ENCODE measurements at places on chromosomes 1 and 21. TPM values are rescaled to one million over a fixed set of nuclear protein-coding genes. Genes with fewer than 3 reads are reported as not detected.

DNA sequence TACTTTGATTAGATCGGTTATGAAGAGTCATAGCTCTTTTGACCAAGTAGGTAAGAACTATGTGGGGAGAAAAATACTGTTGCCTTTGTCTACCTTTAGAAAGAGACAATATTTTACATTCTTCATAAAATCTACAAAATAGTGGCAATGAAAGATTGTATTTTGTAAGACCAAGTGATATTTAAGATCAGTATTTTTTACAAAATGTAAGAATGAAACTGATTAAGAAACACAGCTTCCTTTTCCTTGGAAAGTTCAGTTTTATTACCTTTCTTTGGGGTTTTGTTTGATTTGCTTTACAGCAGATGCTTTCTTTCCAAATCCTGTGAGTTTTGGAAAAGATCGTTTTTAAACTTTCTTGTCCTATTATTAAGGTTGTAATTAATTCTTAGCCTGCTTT, 69.8 kb downstream of the SLC35A3 start:
- DNase-seq, result no peak

GRCh38 chr1:70961374-70961975, 86.1 kb downstream of the PTGER3 start:
- no peak for DNase-seq

DNA sequence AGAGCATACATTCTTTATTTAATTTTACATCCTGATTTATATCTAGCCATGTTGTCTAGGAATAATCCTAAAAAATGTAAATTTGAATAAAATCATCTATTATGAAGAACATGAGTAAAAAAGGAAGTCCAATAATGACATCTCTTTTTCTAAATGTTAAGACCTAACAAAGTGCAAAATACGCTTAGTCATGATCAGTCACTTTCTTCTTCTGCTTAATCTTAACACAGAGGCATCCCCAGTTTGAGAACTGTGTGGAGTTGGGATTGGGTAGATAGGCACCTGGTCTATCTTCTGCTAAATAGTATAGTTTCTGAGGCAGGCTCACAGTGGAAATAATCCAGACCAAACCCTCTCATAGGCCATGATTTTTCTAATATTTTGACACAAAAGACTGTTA, 311.7 kb upstream of the LRRC7 start:
- no peak for DNase-seq

- no peak for DNase-seq
Measured at GRCh38 chr1:210917560-210918169, 216.3 kb downstream of the KCNH1 start.

GRCh38 chr1:25100151-25100833, 132.0 kb downstream of the SYF2 start:
- no peak for DNase-seq

GRCh38 chr1:245054105-245054504, 100.7 kb upstream of the KIF26B start:
- DNase-seq, result no peak

DNA sequence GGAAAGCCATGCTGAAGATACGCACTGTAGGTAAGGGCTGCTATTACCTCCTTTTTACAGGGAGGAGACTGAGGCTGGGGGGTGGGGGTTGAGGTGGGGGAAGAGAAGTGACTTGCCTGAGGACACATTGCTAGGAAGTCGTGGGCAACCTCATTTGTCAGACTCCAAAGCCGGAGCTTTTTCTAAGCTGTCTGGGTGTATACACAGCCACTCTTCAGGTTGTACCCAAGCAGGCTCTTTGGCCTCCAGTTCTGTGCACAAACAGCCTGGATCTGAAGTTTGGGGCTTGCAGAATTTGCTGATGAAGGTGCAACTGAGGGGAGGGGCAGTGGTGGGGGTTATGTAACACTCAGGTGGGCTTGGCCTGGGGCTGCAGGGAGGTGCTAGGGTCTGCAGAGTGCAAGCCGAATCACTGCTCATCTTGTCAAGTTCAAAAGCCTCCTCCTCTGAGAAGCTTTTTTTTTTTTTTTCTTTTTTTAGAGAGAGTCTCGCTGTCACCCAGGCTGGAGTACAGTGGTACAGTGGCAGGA, 16.9 kb downstream of the TINAGL1 start:
- no peak for DNase-seq

The CD52 gene
- total RNA-seq, result not detected

The DENND2D gene
- not detected for total RNA-seq

DNA sequence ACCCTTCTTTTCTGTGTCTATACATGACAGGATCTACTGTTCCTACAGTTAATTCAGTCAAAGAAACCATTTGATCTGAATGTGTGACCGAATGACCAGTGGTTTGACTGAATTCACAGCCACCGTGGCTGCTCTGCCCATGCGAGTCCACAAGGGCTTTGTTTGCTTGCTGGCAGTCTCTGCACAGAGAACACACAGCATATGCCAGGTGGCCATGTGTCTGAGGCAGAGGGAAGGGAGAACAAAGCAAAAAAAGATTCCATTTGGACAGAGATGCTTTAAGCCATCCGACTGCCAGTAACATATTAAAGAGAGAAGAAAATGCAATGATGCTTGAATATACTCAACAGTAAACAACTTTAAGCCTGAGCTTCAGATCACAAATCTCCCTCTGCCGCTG, 737.8 kb upstream of the CXADR start:
- DNase-seq, result no peak

The EXO1 gene
- 50.1 TPM for total RNA-seq

Measured in HT1080 (cell line).